ENCODE measurements at places on chromosomes 6 and 20. TPM values are rescaled to one million over a fixed set of nuclear protein-coding genes. Genes with fewer than 3 reads are reported as not detected.

GRCh38 chr20:25863536-25864325 is 167.1 kb upstream of the ZNF337 start:
- no peak for ATAC-seq

- no peak for ATAC-seq
These were observed 43.3 kb downstream of the IRAK1BP1 start for GRCh38 chr6:78910591-78911171.

DNA sequence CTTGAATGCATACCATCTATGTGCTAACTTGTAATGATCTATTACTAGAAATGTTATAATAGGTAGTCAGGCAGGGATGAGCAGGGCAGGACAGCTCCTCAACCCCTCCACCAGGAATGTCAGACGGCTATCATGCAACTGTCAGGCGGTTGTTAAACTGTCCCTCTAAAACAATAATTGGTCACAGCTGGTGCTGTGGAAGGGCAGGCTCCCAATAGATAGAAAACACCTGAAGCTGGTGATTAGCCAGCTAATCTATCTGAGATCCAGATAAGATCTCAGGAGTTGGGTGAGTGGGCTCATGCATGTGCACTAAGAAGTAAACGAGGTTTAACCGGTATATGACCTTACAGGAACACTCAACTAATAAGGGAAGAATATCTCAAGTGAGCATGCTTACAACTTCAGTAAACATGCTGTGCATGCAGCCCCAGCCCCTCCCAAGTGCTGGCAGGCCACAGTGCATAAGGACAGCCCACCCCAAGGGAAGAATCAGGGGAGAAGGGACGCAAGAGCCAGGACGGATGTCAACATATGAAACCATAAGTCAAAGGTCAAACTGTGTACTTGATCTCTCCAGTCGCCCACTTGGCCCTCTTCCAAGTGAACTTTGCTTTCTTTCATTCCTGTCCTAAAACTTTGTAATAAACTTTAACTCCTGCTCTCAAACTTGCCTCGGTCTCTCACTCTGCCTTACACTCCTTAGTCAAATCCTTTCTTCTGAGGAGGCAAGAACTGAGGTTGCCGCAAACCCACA is 566.2 kb upstream of the NRSN1 start:
- no peak for ATAC-seq

Gene ADIG
- not detected for total RNA-seq

DNA sequence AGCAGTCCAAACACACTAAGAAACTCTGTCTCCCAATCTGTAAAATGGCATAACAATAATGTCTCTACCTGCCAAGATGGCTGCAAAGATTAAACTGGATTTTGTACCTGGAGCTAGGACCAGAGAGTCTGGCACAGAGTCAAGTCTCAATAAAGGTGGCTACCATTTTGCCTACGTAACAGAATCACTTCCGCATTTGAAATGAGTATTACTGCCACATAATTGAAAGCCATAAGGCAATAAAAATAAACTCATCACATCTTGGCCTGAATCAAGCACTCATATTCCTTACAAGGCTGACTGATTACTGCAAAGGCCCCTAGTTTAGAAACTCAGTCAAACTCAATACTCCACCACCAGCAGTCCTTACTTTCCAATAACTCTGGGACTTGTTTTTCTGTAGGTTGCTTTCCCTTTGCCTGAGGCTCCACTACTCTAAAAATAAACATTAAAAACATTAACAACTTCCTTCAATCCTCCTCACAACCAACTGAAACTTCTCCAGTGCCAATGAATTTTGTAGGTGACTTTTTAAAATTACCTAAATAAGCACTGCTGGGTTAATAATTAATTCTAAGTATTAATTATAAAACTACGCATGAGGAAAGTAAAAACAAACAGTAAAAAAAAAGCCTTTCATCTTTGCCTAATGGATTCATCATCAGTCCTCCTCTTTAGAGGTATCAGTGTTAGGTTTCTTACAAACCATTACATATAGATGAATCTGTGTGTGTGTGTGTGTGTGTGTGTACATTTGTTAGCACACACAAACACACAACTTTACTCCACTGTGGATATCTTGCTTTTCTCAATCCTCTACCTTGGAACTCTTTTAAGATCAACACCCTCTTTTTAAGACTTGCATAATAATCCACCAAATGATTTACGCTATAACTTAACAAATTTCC is 3.7 kb downstream of the KIF16B start:
- ATAC-seq, result no peak

All from gastroesophageal sphincter (tissue), 4 donors.